ENCODE measurements at places on chromosomes 5 and 9.
A peak's percentile ranks its signal among the peaks of the same experiment; 100 is the strongest.

GRCh38 chr9:32606811-32607210 is 28.7 kb downstream of the TAF1L start:
- no peak for DNase-seq

DNA sequence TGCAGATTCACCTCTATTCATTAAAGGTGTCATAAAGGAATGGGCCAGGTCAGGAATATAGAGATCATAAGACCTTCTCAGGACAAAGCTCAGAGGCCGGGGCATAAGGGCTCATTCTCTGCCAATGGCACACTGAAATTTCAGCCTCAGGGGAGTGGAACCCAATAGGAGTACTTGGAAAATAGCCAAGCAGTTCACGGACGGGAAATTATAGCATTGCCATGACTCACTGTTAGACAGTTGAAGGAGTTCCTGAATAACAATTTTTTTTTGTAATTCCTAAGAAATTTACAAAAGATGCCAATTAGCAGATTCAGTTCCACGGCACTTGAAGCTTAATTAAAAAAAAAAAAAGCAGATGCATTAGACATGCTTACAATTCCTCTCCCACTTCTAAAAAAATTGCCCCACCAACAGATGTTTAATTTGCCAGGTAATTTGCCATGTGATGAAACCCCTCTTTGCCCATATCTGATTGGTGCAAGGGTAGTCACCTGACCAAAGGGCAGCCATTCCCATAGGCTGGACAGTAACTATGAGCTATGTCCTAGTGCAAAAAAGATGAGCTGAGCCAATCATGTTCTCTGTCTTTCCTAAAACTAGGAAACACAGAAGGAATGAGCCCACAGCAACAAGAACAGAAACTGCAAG is 58.6 kb downstream of the PTCD2 start:
- no peak for DNase-seq

DNA sequence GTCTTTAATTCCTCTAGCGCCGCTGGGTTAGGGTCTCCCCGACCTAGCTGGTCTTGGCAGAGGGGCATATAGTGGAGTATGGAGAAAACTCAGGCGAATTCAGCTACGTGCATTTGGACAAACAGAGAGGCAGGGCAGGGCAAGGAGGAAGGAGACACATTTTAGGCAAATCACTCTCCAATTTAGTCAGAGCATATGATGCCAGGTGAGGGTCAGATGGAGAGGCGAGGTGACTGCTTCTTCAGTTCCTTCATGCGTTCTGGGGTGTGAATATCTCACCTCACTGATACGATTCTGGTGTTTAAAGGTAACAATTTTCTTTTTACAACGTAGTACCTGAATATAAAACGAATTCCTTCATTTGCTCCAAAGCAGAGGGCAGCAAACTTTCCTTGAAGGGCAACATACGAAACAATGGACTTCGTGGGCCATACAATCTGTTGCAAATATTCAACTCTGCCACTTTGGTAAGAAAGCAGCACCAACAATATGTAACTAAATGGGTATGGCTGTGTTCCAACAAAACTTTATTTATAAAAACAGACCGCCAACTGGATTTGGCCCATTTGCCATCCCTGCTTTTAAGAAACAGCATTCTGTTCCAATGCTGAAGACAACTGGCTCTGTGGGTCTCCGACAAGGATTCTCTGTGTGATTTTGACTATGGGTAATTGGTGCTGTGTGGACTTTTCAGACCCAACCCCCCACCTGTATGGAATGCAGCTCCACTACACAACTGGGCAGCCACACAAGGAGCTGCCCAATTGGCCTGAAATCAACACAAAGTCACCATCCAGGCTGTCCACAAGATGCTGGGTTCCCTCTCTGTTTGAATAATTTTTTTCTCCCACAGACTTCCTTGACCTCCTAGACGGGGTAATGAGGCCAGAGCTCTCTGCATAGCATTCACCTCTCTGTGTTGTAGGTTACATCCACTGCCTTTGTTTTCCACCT is 53.8 kb downstream of the RAPGEF1 start:
- DNase-seq = no peak

- no peak for DNase-seq
Observed at GRCh38 chr5:2688586-2688985, 62.9 kb downstream of the IRX2 start.

GRCh38 chr5:75992753-75993152 is 90.4 kb upstream of the SV2C start:
- no peak for DNase-seq

GRCh38 chr5:87944553-87945285 is 323.9 kb downstream of the TMEM161B start:
- DNase-seq = no peak

GRCh38 chr5:135324897-135325650 is 74.0 kb downstream of the MACROH2A1 start:
- no peak for DNase-seq

DNA sequence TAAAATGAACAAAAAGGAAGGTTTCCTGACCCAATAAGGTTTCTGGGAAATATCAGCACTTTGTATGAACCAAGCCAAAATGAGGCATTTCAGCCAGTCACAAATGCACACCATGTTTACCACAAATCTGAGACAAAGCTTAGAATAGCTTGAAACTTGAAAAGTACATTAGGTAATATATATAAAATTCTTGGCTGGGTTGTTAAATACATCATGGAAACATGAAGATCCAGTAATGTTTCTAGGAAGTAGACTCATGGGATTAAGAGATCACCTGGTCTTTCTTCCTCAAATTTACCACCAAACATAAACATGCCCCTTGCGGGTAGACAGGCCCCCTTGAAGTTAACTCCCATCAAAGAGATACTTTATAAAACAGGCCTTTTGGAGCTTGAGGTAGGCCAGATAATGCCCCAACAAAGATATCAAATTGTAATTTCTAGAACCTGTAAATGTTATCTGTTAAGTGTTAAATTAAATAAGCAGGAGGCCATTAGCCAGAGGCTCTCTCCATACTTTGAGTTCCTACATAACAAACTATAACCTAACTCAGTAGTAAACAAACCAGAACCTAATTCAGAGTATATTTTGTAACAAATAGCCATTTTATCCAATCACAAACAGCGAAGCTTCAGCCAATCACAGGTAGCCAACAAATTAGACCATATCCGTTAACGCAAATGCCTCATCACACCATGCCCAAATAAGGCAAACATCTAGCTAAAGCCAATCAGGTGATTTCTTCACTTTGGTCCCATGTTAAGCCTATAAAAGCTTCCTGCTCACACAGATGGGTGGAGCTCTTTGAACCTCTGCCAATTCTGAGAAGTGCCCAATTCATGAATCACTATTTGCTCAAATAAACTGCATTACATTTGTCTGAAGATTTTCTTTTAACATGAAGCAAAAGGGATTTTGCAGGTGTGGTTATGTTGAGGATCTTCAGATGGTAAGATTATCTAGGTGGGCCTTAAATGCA is 127.9 kb upstream of the TARS1 start:
- no peak for DNase-seq

GRCh38 chr9:116137581-116137980 is 16.0 kb upstream of the PAPPA start:
- DNase-seq = no peak

- DNase-seq = no peak
Observed at GRCh38 chr9:19441730-19442129, 32.9 kb downstream of the ACER2 start.

- no peak for DNase-seq
Observed at GRCh38 chr5:445591-445990, 2.6 kb downstream of the EXOC3 start.

- DNase-seq = no peak
Observed at GRCh38 chr5:98773214-98773463, 324 bp upstream of the RGMB start.

DNA sequence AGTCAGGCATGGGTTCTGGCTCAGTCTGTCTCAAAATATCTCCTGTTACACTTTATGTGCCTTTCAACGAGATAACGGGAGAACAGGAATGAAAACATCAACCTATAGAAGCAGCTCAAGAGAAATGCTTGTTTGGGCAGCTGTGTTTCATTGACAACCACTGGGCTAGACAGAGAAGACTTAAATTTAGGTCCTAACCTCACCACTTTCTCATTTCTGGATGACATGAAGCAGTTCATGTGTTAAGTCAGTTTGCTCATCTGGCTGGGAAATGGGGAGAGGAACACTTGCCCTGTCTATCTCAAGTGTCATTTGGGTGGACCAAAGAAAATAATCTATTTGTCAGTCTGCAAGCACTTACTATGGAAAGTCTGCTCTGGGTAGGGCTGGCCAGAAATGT is 66.7 kb upstream of the PCA3 start:
- no peak for DNase-seq

- no peak for DNase-seq
Observed at GRCh38 chr9:2704504-2704903, 12.8 kb upstream of the KCNV2 start.

DNA sequence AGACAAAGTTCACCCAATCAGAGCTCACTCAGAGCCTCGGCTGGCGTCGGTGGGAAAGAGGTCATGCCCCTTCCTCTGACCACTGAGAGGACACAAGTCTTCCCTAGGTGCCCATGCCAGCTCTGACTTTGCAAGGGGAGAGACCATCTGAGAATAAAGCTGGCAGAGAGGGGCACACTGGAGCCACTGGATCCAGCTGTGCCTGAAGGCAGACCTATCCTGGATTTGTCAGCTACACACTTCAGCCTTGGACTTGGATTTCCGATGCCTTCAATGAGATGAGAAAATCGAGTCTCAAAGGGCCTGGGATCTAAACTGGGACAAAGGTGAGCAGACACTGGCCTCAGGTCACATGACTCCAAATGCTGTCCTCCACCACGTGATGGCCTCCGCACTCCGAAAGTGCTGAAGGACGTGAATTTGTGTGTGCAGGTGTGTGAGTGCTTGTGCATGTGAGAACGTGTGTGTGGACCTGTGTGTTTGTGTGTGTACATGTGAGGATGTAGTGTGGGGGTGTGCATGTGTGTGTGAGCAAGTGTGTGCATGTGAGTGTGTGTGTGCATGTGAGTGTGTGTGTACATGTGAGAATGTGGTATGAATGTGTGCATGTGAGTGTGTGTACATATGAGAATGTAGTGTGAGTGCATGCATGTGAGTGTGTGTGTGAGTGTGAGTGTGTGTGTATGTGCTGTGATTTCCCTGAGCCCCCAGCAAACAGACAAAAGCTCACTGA is 37.9 kb downstream of the BARX1 start:
- no peak for DNase-seq

DNA sequence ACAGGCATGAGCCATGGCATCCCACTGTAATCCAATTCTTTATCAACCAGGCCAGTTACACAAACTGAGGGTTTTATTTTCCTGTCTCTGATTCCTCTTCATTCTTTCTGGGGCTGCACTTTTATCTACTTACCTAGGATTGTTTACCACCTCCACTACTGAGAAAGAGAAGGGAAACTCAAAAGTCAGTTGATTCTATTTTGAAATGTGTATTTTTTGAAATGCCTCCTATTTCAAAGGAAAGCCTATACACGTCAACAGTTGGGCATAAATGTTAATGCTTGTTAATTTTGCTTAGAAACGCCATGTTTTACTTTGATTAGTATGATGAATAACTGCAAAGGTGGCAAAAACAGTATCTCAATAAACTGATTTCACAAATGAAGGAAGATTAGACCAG is 92.5 kb downstream of the MLLT3 start:
- DNase-seq = no peak

DNA sequence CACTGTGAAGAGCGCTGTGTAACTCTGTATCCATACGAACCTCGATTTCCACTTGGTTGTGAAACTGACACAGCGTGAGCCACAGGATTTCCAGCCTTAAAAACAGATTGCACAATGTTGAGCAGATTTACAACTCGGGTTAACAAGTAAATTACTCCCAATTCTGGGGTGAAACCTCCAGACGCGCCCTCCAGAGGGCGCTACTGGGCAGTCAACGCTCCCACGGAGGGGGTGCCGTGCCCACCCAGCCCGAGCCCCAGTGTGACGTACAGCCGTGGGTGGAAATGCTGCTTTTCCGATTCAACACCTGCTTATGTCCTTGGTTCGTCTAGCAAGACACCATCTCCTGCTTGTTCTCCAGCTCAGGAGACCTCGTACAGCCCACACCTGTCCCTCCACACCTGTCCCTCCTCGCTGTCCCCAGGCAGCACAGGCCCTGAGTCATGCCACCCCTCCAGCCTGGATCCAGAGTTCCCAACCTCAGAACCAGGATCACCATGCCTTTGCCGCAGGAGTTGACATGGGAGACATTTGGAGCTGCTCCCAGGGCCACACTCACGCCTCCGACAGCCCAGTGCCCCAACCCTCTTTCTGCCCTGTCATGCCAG is 34.4 kb upstream of the SLC6A3 start:
- DNase-seq = peak; percentile 64

- no peak for DNase-seq
Observed at GRCh38 chr9:132647355-132647754, 22.4 kb downstream of the DDX31 start.

- peak; percentile 5 for DNase-seq
Observed at GRCh38 chr9:114416906-114417305, 29.1 kb upstream of the AKNA start.

GRCh38 chr5:3933536-3933935 is 337.9 kb downstream of the IRX1 start:
- no peak for DNase-seq

- no peak for DNase-seq
Observed at GRCh38 chr5:140565780-140566095, 1.1 kb downstream of the SLC35A4 start.

GRCh38 chr5:135457424-135458071 is 5.4 kb upstream of the TIFAB start:
- DNase-seq = no peak

GRCh38 chr5:11311272-11311671 is 550.2 kb upstream of the DAP start:
- DNase-seq = no peak

GRCh38 chr5:107512029-107512428 is 158.7 kb downstream of the EFNA5 start:
- no peak for DNase-seq

DNA sequence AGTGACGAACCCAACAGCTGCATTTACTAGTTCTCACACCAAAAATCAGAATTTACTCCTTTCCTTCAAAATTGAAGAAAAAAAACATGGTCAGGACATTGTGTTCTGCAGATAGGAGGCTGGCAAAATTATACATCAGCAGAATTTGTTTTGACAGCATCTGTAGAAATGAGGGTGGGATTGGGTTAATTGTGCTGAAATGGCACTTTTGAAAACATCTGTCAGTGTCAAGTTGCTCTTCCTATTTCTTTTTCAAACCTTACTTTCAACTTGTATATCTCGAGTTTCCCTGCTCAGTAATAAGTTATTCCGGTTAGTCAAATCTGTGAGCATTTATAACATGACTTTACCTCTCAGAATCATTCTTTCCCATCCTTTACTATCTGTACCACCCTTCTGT is 19.8 kb downstream of the WDR36 start:
- no peak for DNase-seq

DNA sequence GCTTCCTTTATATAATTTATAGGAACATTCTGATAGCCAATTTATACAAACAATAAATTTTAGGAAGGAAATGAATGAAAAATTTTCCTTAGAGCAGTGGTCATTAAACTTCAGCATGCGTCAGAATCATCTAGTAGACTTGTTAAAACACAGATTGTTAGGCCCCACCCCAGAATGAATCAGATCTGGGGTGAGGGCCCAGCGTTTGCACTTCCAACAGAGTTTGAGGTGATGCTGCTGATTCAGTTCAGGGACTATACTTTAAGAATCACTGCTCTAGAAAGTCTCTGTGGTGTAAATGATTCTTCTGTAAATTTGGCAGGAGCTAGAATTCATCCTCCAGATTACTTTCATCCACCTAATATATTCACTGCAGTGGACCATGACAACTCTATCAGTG is 80.4 kb downstream of the SLC12A2 start:
- no peak for DNase-seq
